ENCODE measurements at places on chromosomes 7 and 10.

- no peak for DNase-seq
Observed at GRCh38 chr7:388961-389701, 99.2 kb downstream of the FOXL3 start.

DNA sequence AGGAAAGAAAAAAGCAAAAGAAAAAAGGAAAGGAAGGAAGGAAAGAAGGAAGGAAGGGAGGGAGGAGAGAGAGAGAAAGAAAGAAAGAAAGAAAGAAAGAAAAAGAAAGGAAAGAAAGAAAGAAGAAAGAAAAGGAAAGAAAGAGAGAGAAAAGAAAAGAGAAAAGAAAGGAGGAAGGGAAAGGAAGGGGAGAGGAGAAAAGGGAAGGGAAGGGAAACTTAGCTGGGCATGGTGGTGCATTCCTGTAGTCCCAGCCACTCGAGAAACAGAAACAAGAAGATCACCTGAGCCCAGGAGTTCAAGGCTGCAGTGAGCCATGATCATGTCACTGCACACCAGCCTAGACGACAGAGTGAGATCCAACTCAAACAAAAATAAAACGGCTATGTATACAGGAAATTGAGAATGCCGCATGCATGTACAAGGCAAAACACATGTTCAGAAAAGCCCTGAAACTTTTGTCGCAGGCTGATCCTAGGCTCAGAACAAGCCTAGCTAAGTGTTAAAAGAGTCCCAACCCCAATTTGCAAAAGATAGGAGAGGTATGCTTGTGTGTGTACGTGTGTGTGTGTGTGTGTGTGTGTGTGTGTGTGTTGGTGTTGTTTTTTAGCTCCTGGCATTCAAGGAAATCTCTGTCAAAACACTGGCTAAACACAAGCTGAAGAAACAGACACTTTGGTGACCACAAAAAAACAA, 6.6 kb upstream of the NPC1L1 start:
- no peak for DNase-seq

DNA sequence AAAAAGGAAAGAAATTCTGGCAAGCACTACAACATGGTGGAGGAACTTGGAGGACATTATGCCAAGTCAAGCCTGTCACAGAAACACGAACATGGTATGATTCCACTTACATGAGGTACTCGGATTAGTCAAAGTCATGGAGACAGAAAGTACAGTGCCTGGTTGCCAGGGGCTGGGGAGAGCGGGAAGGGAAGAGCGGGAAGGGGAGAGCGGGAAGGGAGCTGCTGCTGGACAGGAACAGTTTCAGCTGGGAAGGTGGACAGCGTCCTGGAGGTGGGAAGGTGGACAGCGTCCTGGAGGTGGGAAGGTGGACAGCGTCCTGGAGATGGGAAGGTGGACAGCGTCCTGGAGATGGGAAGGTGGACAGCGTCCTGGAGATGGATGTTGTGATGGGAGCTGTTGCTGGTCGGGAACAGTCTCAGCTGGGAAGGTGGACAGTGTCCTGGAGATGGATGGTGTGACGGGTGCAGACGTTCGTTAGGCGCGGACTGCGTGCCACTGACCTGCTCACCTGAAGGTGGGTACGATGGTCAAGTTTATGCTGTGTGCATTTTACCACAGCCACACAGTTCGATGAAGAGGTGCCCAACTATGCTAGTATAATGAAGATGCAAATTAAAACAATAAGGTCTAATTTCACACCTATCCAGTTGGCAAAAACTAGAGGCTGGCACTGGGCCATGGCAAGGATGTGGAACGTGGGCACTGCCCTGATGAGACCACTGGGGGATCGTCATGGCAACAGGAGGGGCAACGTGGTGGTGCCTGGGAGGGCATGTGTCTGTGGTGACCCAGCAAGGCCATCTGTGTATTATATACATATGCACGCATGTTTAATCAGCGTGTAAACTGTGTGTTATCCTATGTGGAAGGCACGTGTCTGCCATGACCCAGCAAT, 103.8 kb downstream of the NKX6-2 start:
- DNase-seq, result no peak

GRCh38 chr7:108225531-108226181, 95.5 kb upstream of the LAMB4 start:
- no peak for DNase-seq

DNA sequence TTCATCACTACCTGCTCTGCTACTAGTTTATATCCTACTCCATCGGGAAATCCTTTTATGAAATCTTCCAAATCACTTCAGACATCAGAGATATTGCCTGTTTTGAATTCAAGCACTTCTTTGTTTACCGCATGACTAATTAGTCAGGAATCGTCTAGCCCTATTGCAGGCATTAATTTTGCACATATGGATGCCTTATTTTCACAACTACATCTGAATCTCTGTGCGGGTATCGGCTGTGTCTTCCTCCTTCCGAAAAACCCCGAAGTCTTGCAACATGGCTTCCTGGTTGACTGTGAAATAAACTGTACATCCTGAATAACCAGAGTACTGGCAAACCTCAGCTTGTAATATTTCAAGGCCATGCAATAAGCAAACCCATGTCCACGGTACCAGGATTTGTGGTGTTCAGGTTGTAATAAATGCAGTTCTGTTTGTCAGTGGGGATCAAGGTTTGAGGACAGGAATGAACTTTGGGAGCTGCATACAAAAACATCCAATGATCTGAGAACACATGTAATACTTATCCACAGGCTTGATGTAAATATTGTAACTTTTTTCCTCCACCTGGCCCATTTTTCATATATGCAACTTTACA, 642.1 kb downstream of the PARD3 start:
- DNase-seq, result no peak

- DNase-seq, result no peak
Observed at GRCh38 chr7:116857052-116857451, 5.3 kb upstream of the CAPZA2 start.

DNA sequence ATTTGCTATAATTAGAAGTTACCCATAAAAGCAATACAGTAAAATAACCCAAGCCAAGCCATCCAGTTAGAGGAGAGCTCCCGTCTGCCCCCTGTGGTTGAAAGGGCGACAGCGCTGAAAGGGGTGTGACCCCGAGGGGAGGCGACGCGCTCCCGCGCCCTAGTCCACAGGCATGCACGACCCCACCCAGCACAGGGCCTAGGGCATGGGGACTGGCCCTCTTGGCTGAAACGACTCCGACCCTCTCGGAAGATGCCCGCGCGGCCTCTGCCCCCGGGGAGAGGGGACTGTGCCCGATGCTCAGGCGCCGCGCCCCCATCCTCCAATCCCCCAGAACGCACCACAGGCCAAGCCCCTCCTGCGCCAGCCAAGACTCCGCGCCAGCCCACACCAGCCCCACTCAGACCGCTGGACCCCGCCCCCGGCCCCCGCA, 64.0 kb downstream of the CSGALNACT2 start:
- no peak for DNase-seq

- DNase-seq, result no peak
Observed at GRCh38 chr7:18861514-18862118, 255.8 kb downstream of the TWIST1 start.

- DNase-seq, result no peak
Observed at GRCh38 chr10:103609231-103610082, 116.0 kb downstream of the NEURL1 start.

DNA sequence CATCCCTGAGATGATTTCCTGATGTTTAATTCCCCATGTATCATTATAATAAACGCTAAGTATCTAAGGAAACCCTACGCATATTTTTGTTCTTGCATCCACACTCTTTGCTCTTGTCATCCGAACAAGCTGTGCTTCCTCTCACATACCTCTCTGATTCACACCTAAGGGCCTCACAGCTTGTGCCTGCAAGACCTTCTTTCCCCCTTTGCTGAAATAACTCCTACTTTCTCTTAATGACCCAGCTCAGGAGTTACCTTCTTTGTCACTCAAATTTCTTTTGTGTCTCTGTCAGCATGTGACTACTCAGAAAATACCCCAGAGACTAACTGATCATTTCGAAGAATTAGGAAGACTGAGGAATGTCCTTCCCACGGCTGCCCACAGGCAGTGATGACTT, 209.3 kb upstream of the IMMP2L start:
- no peak for DNase-seq

DNA sequence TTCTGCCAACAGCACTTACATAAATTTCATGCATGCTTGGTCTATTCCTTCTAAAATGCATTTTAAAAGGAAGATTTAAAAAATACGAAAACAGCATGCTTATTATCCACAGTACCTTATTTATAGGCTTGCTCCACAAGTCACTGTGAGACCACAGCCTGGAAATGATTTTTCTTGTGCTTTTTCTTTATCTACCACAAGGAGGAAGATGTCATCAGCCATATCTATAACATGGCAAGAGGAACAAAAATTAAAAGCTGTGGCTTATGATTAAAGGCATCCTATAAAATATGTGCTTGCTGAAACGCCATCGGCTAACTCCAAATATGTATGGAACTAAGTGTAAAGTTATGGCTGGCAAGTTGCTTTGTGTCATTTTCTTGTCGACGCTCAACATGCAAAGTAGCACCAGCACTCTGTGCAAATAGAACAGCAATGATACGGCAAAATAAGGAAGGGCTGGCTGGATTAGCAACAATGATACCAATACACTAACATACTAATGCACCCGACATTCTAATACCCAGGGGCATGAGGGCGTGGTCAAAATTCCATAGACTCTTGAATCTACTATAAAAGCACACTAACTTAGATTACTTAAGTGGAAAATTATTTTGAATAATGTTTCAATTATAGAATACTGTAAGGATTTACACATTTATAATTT, 41.2 kb upstream of the AKR1E2 start:
- DNase-seq, result no peak

GRCh38 chr10:75956624-75957023, 525.2 kb downstream of the LRMDA start:
- no peak for DNase-seq

- DNase-seq, result no peak
Observed at GRCh38 chr7:30027065-30027456, 559 bp upstream of the FKBP14 start.

GRCh38 chr10:130052193-130052592, 58.4 kb downstream of the C10orf143 start:
- DNase-seq, result no peak

DNA sequence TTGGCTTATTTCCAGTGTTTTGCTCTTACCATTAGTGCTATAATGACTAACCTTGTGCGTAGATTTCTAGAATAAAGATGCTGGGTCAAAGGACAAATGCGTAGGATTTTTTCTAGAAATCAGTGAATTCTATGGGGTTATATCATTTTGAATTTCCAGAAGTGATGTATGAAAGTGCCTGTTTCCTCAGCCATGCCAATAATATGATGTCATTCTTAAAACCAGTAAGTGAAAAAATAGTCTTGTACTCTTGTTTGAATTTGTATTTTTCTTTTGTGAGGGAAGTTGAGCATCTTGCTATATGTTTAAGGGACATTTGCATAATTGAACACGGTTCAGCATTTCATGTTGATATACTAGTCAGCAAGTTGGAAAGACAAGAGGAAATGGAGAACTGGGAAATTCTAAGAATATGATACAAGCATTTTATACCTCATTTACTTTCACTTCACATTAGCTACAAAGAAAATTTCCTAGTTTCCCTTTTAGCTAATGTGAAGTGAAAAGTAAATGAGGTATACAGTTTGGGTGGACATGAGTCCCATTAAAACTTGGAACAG, 3.8 kb upstream of the DNAH11 start:
- DNase-seq, result no peak

DNA sequence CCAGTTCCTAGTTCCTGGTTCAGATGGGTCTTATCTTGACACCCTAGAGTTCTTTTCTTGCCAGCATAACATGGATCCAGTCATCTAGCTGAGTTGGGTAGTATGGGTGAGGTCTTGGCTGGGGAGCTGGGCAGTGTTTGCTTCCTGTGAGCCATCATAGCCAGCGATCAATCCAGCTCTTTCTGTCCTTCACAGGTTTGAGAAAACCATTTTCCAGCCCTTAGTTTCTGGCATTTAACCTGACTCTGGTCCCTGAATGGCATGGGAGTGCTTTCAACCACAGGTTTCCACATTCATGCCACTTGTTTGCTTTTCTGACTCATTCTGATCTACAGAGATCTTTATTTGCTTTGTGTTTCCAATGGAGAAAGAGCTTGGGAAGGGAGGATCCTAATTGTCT, 8.6 kb downstream of the SLC13A1 start:
- DNase-seq, result no peak

DNA sequence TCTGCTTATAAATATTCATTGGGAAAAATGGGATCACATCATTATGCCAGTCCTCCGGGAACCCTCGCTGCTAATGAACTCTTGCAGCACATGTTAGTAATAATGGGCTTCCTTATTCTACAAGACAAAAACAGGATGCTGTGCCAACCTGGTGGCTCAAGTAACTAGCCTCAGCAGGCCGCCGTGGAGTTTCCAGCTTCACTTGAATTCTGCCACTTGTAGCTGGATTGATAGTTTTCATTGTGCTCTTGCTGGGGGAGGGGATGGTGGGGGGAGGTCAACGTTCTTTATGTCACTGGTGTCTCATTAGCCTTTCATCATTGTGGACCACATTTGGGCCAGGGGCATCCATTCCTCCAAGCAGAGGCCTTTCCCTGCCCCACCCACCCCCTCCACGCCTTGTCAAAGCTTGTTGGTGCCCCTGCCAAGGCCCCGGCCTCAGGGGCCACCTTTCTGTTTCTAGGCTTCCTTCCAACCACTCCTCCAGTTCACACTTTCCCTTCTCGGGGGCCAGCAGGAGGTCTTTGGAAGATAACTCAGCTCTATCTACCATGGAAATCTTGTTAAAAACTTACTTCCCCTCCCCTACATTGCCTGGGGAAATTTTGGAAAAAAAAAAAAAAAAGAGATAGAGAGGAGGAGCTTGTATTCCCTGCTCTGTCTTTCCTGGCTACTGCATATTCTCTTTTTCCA, 153.9 kb downstream of the BMPER start:
- DNase-seq, result no peak

GRCh38 chr7:91137153-91137787, 127.0 kb upstream of the FZD1 start:
- DNase-seq, result no peak

- DNase-seq, result no peak
Observed at GRCh38 chr7:132463922-132464321, 112.3 kb downstream of the PLXNA4 start.

- no peak for DNase-seq
Observed at GRCh38 chr7:69864274-69864673, 266.0 kb downstream of the AUTS2 start.

- peak; percentile 45 for DNase-seq
Observed at GRCh38 chr7:100130608-100131453, 4.1 kb downstream of the MBLAC1 start.

Data from occipital lobe (tissue), 3 donors.